NCI-H345 (cell line): ENCODE measurements at places on chromosomes 11 and 22.

DNA sequence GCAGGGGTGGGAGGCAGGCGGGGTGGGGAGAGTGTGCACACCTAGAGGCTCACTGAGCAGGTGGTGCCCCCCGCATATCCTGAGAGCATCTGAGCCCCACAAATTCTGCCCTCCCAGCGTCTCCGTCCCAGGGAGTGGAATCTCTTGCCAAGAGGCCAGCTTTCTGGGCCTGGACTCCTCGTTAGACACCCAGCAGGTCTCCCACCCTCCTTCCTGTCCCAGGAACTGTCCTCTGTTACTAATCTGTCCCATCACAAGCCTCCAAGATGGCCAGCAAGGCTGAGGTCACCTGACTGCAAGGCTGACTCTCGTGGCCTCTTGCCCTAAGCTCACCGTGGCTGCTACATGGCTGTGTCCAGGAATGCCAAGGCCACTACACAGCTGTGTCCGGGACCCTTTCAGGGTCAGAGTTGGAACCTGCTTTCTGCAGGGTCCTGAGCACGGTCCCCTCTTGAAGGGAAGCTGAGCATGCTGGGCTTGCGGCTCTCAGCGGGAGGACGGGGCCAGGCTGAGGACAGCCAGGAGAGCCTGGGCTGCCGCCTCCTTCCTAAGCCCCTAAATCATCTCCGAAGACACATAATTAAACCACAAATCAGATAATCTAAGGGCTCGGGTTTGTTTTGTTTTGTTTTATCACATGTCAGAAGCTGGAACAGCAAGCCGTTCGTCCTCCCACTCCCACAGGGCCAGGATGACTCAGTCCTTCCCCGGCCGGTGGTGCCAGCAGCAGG, 1327.3 kb downstream of the TBC1D22A start:
- DNase-seq: no peak

DNA sequence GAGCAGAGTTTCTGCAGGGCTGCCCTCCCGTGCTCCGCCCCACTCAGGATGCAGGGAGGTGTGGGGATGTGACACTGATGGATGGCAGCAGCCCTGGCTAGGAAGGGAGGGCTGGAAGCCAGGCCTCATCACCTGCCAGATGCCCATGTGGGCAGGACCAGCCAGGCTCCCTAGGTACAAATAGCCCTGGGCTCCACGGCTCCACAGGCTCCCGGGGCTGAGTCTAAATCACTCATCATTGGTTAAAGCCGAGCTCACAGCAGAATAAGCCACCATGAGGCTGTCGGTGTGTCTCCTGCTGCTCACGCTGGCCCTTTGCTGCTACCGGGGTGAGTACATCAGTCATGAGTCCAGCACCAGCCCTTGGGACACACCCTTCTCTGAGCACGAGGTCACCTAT, at the start of gene SCGB1D1:
Gene SCGB1D1 (plus strand): TSS at position 206 of the 400 bp plus-strand sequence. CDS start 69 bp downstream, at position 275.
- peak; percentile 6 for DNase-seq

DNA sequence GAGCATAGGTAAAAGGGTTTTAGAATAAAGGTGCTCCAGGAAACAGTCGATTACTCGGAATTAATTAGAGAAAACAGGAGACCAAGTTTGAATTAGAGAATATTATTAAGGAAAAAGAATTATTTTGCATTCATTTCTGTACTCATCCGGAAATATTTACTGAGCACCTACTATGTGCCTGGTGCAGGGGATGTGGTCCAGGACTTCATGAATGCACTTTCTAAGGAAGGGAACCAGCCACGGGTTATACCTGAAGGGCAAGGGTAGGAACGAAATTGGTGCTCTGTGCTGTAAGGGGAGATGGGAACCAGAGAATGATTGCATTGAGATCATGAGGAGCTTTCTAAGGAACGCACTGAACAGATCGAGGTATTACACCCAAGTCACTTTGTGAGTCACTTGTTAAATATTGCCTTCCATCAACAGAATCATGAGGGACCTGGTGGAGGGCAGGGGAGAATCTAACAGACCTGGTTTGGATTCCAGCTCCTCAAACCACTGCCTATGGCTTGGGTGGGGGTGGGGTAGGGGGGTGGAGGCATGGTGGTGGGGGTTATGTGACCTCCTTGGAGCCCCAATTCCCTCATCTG, 40.9 kb downstream of the C11orf96 start:
- no peak for DNase-seq

- no peak for DNase-seq
These were observed 879.0 kb downstream of the BRD1 start for GRCh38 chr22:48948575-48949170.

DNA sequence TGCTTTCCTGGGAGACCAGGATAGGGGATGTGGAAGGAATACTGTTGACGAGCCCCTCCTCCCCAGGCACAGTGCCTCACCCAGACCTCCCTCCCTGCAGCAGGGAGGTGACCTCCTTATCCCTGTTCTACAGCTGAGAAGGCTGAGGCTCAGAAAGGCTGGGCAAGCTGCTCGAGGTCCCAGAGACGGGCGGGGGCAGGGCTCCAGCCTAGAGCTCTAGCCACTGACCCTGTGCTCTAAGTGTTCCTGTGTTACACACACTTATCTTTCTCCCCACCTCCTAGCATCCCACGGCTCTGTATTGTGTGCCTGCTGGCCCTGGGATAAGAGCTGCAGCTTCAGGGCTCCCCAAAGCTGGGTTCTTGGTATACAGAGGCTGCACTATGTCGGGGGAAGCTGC, 7.9 kb downstream of the CCDC134 start:
- no peak for DNase-seq

DNA sequence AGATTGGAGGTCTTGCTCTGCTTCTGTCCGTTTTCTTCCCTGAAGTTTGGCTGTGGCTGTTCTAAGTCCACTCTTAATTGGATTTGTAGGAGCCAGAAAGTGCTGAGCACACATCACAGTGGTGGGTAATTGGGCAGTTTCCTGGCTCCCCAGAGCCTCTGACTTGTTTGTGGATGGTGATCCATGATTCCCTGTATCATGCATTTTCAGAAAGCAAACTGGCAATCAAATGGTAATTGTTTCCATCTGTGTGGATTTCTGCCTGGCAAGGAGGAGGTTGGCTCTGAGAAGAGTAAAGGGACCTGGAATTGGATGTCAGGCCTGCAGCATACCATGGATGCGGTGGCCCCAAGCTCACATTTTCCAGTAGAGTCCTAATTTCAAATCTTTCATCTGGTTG, 49.5 kb downstream of the PPFIBP2 start:
- no peak for DNase-seq

GRCh38 chr11:93577286-93577685, 34.1 kb upstream of the SMCO4 start:
- DNase-seq: no peak

- no peak for DNase-seq
These were observed 6.5 kb upstream of the CSTPP1 start for GRCh38 chr11:46930089-46930488.

- DNase-seq: no peak
These were observed 55.3 kb downstream of the LRRC4C start for GRCh38 chr11:41404109-41404508.

GRCh38 chr11:70523384-70524095, 125.2 kb downstream of the CTTN start:
- DNase-seq: peak; percentile 41

GRCh38 chr22:17890245-17890671, 116.0 kb upstream of the BID start:
- no peak for DNase-seq

DNA sequence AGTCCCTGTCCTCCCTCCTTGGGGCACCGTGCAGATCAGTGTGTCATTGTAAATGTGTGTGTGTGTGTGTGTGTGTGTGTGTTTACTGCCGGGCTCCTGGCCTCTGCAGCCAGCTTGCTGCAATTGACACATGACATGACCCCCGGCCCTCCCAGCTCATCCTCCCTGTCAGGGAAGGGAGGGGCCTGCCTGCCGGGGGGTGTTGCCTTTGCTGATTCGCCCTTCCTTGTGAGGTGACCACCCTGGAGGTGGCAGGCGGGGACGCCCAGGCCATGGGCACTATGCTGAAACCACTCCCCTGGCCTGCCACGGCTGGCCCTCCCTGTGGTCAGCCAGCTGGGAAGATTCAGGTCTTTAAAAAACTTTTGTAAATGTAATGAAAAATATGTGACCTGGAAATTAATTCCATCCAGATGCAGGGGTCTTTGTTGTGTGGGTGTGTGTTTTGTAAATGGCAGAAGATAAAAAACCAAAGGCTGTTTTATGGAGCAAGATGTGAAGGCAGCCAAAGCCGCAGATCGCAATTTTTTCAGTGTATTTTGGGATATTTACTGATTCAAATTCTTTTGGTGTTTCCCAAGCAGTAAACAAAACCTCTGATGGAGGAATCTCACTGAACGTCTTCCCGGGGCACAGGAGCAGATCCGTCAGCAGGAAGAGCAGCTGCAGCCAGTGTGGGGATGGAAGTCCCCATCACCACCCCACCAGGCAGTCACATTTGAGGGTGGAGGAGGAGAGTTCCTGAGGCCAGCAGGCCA, 23.2 kb downstream of the SHISAL1 start:
- DNase-seq: no peak

DNA sequence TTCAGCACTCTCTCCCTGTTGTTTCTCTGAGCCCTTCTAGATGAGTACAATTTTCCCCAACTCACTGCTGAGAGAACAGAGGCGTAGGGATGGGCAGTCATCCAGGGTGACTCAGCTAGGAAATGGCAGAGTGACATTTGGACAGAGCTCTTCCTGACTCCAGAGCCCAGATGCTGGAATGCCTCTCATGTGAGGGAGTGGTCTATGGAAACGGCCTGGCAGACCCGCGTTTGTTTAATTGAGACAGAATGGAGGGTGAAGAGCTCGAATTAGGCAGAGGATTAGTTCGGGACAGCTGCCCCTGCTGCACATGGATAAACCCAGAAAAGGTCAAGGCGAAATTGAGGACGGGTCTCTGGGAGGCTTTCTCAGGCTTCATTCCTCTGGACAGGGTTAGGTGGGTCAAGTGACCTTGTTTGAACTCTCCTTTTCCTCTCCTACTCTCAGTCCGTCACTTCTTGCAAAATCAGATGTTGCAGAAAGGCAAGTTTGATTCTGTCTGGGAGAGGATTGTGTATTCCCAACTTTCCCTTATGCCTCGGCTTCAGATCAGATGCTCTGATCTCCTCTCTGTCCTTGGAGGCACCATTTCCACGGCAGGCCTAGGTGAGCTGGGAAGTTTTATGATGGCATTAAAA, 7.6 kb upstream of the LMO2 start:
- DNase-seq: no peak

- DNase-seq: no peak
These were observed 111.2 kb downstream of the MRTFA start for GRCh38 chr22:40525250-40525884.

DNA sequence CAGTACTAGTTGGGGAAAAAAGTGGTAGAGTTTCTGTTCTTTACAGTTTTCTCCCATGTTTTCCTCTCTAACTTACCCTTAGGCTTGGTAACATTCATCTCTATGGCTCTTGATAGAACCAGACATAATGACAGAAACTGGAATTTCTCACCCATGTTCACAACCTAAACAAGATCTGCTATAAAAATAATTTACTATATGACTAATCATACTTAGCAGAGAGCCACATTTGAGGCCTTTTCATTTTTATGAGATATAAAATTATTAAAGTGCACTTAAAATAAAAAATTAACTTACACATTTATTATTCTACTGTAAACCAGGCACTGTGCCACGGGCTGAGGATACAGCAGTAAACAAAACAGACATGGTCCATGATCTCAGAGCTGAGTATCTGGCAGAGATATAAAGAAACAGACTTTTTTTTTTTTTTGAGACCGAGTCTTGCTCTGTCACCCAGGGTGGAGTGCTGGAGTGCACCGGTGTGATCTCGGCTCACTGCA, 98.1 kb downstream of the GAB2 start:
- no peak for DNase-seq

GRCh38 chr22:37425800-37426705, 1.2 kb downstream of the ELFN2 start:
- DNase-seq: peak; percentile 37

GRCh38 chr22:30877662-30878515, 90.7 kb downstream of the MORC2 start:
- DNase-seq: peak; percentile 22

DNA sequence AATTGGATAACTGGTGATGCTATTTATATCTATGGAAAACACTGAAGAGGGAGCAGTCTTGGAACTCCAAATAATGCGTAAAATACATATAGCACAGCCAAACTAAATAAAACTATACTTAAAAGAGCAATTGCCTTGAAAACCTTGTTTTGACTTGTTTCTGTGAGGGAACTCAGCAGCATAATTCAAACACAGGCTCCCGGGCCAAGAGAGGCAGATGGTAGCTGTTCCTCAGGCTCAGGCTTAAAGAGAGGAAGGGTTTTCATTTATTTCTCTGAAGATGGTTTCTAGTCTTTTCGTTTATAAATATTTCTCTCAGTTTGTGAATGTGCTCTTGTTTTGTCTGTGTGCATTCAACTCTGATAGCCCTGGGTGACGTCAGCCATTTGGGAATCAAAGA, 82.4 kb downstream of the FANCF start:
- DNase-seq: no peak

GRCh38 chr22:40547729-40548143, 88.8 kb downstream of the MRTFA start:
- DNase-seq: no peak

DNA sequence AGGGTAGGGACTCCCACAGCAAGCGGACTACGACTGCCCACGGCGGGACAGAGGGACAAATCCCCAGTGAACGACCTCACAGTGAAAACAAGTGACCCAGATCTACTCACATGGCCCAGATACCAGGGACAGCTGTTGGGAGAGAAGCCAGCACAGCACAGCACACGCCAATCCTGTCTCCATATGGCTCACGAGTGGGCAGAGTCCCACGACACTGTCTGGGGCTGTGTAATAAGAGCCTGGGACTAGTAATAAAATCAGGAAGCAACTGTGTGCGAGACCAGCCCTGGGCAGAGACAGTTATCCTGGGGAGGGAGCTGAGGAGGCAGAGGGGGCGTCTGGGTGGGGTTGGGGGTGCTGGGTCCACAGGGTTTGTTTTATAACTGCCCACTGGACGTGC, 385.0 kb downstream of the CTTN start:
- no peak for DNase-seq

DNA sequence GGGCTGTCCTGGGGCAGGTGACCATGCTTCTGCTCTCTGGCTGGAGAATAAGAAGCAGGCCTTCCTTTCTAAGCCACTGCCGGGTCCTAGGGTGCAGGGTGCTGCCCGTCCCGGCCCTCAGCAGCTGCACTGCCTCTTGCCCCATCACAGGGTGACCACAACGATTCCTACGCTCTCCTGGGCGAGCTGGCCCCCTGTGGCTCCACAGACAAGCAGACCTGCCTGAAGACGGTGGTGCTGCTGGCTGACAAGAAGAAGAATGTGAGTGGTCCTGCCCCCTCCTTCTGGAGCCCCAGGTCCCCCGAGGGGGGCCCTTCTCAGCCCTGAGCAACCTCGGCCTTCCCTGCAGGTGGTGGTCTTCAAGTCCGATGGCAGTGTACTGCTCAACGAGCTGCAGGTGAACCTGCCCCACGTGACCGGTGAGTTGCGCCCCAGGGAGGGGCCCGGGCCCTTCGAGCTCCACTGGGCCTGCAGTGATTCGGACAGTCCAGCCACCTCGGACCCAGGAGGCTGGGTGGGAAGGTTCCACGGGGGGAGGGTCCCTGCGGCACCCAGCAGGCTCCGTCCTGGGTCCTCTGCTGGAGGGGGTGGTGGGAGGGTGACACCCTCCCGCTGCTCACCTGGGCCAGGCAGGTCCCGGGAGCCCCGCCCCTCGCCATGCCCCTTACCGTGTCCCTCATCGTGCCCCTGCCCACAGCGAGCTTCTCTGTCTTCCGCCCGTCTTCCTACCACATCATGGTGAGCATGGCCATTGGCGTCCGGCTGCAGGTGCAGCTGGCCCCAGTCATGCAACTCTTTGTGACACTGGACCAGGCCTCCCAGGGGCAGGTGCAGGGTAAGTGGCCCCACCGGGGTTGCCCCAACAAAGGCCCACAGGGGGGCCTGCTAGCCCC, 8.3 kb downstream of the MUC2 start:
- DNase-seq: no peak
